Activated T-cell treated with anti-CD3 and anti-CD28 coated beads, Interleukin-2, amount 50 U/mL, for 1 hour (primary cell): ENCODE measurements at places on chromosomes 2 and 18.
A peak's percentile ranks its signal among the peaks of the same experiment; 100 is the strongest.

- DNase-seq: no peak
These were observed 56.5 kb upstream of the TWIST2 start for GRCh38 chr2:238791354-238791753.

- peak; percentile 36 for DNase-seq
These were observed 4.2 kb upstream of the POU3F3 start for GRCh38 chr2:104849618-104850141.

GRCh38 chr2:64952511-64953482 lies 36.4 kb upstream of the SLC1A4 start:
- no peak for DNase-seq

GRCh38 chr18:56919190-56919589 lies 227.7 kb upstream of the BOD1L2 start:
- DNase-seq: no peak

GRCh38 chr2:230984393-230985220 lies 11.3 kb upstream of the SPATA3 start:
- DNase-seq: no peak

- DNase-seq: no peak
These were observed 25.9 kb downstream of the KCMF1 start for GRCh38 chr2:84996909-84997308.

DNA sequence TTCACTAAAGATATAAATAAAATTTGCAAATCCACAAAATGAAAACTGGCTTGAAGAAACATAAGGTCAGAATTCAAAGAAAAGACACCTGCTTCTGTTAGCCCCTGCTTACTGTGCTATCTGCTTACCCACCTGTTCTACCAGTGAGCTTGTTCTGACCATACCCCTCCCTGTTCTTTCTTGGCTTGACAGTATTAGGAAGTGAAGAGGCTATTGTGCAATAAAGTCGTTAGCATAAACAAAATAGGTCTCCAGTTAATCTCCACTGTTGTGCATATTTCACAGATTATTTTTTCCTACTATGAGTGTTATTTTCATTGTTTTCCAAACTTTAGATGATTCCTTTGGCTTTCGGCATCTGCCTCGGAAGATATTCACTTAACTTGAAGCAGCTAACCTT lies 322.1 kb downstream of the CCDC85A start:
- DNase-seq: no peak

- no peak for DNase-seq
These were observed 53.9 kb upstream of the ACVR1 start for GRCh38 chr2:157929871-157930667.
